ENCODE measurements at places on chromosomes 4 and X.
A peak's percentile ranks its signal among the peaks of the same experiment; 100 is the strongest.

- no peak for DNase-seq
These were observed 194.4 kb downstream of the TMA16 start for GRCh38 chr4:163688856-163689255.

- DNase-seq, result peak; percentile 51
These were observed 97.9 kb upstream of the EOLA2 start for GRCh38 chrX:150036181-150036580.

- peak; percentile 63 for DNase-seq
These were observed 2.3 kb upstream of the SASH3 start for GRCh38 chrX:129777218-129778030.

DNA sequence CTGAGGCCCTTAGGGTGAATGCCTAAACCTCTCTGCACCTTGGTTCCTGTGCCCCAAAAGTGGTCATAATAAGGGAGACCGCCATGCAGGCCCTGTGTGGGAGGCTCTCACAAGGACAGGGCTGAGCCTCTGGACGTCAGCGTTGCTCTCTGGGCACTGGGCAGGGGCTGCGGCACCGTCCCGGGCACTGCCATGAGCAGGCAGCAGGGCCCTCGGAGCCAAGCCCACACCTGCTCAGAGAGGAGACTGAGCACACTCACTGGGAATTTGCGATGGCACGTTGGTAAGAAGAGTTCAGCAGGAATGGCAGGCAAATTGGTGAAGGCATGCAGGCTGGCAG is 123.4 kb downstream of the HMX1 start:
- no peak for DNase-seq

GRCh38 chrX:100939333-100939732 is 10.6 kb upstream of the XKRX start:
- no peak for DNase-seq

DNA sequence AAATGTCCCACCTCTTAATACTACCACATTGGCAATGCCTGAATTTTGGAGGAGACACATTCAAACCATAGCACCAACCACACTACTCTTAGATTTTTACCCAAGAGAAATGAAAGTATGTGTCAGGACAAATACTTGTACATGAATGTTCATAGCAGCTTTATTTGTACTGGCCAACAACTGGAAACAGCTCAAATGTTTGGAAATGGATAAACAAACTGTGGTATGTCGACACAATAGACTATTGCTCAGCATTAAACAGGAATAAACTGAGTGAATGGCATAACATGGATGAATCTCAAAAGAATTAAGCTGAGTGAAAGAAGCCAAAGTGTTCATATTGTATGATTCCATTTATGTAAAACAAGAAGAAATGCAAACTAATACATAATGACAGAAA is 18.5 kb upstream of the EDA start:
- no peak for DNase-seq

- no peak for DNase-seq
These were observed 255.8 kb upstream of the GPRIN3 start for GRCh38 chr4:89563431-89563830.

DNA sequence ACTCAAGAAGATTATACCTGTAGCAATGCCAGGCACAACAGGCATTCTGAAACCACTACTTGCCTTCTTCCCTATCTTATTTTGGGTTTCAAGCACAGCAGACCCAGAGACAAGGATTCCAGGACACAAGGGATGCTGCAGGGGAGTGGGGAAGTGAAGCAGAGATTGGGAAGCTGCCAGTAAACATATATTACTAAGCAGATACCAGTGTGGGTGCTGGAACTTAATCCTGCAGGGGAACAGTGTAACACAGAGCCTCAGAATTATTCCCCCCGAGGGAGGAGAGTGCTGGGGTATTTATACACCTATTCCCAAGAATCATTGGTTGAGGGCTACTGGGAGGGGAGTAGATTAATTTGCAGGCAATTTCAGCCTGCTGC is 33.3 kb upstream of the MAML3 start:
- no peak for DNase-seq

- DNase-seq, result no peak
These were observed 215.0 kb downstream of the SCFD2 start for GRCh38 chr4:53150631-53151488.

GRCh38 chr4:142698552-142698951 is 147.5 kb downstream of the INPP4B start:
- no peak for DNase-seq

GRCh38 chr4:14640476-14640875 is 361.8 kb upstream of the CPEB2 start:
- DNase-seq, result no peak

GRCh38 chrX:16076834-16077233 is 46.5 kb upstream of the GRPR start:
- no peak for DNase-seq

DNA sequence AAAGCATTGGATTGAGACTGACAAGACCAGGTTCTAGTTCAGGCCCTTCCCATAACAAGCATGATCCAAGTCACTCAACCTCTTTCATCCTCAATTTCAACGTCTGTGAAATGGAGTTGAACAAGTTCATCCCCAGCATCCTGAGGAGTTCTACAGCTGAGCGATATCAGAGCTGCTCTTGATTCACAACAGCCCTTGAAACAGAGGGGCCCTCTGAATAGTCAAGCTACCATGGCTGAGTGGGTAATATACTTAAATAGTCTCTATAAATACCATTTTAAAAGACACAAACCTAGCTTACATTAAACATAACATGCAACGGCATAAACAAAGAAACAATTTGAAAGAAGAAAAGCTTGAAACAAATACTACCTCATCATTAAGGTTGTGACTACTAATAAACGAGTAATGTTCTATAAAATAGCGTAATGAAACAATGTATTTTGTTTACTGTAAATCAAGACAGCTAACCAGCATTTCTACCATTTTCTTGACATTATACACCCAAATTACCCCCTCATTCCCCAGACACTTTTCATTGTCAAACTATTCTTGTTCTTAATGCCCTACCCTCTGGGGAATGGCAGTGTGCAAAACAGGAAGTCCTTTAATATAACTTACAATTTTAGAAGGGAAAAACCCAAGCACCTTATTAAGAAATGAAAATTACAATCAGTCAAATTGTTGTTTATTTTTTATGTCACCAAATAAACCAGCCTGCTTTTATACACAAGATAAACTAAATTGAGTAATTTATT is 202.3 kb downstream of the PARM1 start:
- no peak for DNase-seq

GRCh38 chr4:130023088-130023487 is 927.1 kb downstream of the C4orf33 start:
- no peak for DNase-seq

DNA sequence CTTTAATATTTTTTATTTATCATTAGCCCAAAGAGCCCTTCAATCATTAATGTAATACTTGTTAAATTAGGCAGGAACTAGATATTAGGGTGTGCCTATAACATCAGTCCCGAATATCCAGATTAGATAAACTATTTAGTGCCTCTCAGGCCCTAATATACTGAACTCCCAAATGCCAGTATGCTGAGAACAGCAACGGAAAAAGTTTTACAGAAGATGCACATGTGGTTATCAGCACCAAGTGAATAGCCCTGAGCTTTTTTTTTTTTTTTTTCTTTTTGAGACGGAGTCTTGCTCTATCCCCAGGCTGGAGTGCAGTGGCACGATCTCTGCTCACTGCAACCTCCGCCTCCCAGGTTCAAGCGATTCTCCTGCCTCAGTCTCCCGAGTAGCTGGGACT is 13.0 kb upstream of the ELF2 start:
- no peak for DNase-seq

GRCh38 chrX:39267176-39267575 is 465.9 kb downstream of the MID1IP1 start:
- DNase-seq, result no peak

DNA sequence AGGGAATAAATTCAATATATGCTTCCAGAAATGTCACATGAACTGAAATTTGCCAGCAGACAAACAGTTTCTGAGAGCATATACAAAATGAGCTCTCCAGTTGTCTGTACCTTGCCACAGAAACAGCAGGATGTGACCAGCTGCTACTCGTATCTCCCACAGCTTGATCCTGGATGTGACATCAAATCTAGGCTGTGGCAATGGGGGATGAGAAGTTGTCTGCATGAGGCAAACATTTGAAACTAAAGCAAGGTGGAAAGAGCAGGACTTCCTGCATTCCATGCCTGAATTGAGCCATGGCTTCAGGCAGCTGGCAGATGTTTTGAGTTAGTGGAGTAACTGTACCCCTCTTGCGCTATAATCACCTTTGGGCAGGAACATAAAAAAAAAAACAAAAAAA is 1724.0 kb downstream of the RPA4 start:
- no peak for DNase-seq

DNA sequence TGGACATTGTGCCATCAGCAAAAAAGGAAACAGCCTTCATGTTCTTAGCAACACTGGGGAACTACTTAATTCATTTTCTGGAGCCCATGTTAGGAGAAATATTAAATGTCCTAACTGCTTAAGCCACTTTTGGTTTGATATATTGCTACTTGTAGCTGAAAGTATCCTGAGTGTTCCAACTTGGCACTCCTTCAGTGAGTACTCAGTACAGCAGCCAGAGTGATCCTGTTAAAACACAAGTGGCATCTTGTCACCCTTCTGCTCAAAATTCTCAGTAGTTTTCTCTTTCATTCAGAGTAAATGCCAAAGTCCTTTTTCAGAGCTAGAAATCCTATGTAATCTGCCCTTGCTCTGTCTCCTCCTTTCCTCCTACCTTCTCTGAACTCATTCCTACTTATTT is 522.0 kb downstream of the GRID2 start:
- no peak for DNase-seq

Data from left lobe of liver (tissue), 2 donors.